ENCODE measurements at places on chromosomes 2 and 18.

DNA sequence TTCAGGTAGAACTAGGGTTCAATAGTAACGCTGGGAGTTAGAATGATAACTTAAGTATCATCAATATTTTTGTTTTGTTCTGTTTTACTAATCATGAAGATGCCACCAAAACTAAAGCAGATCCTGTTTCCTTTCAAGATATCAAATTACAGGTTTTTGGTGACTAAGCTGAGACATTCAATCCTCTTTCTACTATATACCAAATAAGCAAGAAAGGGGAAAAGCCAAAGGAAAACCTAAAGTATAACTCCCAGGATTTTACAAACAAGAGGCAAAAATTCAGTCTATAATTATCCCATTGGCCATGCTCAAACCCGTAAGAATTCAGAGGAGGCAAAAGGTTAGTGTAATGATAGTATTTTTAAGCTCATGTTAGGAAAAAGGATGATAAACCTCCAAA is 175.2 kb upstream of the CCDC150 start:
- DNase-seq: no peak

DNA sequence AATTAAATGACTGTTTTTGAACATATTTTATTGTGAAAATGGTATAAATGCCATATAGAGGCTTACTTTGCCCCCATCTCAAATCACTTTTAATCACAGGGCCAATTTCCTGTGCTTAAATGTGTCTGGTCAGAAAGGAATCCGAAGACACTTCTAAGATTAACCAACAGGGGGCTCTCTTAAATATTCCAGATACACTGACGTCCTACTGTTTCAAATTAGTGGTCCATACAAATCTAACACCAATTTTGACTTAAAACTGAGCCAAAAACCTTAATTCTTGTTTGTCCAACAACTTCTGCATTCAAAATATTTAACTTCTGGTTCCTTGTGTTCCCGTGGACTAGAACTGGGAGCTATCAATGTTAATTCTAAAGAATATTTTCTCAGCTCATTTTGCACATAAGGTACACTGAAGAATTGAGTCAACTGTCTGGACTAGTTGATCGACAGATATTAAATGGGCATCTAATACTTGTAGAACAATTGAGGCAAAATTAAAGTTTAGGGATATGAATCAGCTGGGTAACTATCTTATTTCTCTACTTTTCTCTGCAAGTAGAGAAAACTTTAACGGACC is 557.5 kb downstream of the ARHGAP15 start:
- no peak for DNase-seq

DNA sequence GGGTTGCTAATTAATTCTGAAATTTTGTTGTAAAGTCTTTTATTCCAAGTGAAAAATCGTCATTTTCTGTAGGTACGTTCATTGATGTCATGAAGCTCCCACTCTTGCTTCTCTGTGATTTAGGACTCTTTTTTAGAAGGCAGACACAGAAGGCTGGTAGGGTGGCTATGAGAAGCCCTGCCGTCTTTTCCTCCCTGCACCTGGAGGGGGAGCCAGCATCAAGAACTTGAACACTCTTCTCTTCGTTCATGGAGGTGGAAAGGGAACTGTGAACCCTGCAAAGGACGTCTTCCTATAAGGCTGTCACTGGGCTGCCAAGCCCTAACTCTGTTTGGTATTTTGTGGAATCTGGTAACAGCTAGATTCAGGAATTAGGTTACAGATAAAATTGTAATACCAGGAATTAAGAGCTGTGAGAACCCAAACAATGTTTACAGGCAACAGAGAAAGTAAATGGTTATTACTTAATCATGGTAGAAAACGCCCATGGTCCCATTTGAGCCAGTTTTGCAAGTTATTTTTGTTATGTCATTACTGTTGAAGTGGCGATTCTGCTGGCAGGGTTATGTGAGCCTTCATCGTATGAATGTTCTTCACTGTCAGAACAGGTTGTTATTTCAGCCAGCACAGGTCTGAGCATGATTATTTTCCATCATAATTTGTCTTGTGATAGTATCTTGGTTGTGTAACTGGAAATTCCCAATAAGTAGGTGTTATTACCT is 112.2 kb downstream of the OSBPL6 start:
- DNase-seq: no peak

- no peak for DNase-seq
Measured at GRCh38 chr2:189676471-189676870, 2.0 kb downstream of the ANKAR start.

GRCh38 chr2:79936715-79937114 is 367.8 kb downstream of the LRRTM1 start:
- no peak for DNase-seq

DNA sequence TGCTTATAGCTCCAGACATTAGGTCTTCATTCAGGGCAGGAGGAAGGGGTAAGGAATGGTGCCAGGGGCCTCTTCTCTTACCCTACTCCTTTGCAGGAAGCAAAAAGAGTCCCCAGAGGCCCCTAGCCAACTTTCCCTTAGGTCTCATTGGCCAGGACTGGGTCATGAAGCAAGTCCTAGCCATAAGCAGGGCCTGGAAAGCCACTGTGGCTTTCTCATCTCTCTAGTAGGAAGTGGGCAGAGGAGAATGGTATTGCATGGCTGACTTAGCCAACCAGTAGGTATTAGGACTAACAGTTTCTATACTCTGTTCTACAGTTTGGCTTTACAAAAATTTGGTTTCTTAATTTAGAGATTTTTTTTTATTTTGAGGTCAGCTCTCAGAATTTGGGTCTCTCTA is 4.8 kb downstream of the FAM228A start:
- no peak for DNase-seq

DNA sequence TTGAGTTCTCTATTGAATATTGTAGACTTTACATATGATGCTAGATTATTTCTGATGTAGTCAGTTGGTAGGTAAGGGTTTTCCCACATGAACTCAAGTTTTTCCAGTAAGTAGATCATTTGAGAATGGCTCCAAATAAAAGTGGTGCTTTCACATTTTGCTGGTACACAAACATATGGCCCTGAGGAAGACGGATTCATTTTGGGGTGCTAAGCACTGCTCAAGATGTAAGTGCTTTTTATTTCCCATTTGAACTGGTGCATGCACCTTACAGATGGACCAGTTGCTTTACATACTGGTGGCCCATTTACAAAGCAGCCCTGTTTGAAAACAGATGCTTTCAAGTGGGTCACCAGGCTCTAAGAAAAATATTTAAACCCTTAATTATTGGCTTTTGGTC is 266.7 kb downstream of the MEIS1 start:
- no peak for DNase-seq

GRCh38 chr2:61877571-61878245 is 10.7 kb downstream of the CCT4 start:
- DNase-seq: no peak

DNA sequence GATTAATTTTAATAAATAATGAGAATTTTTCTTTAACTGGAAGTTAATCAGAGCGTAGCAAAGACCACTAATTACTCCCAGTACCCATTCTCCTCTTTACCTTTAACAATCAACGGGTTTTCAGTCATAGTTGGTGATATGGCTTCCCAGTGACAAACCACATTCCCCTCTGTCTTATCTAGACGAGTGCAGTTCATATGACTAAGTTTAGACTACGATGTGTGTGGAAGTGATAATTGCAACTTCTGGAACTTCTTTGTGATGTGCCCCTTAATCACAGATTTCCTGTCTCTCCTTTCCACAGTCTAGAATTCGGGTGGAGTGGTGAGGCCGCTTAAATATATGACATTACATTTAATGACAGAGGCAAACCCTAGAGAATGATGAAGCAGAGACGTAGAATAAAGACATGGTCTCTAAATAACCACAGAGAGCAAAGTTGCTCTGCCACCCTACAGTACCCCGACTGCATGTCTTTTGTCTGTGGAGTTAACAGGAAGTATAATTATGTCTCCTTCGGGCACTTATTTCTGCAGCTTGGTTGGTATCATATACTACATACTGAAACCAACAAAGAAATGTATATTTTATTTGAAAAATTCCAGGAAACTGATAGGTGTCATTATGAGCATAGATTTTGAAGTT is 693.3 kb upstream of the CDH7 start:
- DNase-seq: no peak

DNA sequence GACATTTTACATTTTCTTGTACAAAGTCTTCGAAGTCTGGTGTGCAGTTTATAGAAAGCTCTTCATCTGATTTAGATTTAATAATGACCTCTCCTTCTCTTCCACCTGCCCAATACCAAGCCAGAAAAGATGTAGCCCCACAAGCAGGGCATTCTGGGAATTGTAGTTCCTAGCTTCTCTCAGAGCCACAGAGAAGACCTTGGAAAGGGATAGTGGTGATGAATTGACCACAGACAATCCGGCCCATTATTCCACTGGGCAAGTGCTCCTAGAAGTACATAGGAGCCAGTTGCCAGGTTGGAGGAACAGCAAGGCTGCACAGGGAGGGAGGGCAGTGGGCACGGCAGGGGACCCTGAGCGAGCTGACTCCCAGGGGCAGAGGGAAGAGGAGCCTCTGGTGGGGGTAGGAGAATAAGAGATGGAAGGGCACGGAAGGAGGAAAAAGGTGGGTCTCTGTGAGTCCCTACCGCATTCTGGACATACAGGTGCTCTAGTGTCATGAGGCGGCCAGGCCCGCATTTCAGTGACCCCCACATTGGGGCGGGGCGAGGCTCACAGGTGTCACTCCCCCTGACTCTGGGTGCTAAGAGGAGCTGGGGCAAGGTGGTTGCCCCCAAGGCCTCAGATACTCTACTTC is 152.5 kb upstream of the HAAO start:
- DNase-seq: no peak

DNA sequence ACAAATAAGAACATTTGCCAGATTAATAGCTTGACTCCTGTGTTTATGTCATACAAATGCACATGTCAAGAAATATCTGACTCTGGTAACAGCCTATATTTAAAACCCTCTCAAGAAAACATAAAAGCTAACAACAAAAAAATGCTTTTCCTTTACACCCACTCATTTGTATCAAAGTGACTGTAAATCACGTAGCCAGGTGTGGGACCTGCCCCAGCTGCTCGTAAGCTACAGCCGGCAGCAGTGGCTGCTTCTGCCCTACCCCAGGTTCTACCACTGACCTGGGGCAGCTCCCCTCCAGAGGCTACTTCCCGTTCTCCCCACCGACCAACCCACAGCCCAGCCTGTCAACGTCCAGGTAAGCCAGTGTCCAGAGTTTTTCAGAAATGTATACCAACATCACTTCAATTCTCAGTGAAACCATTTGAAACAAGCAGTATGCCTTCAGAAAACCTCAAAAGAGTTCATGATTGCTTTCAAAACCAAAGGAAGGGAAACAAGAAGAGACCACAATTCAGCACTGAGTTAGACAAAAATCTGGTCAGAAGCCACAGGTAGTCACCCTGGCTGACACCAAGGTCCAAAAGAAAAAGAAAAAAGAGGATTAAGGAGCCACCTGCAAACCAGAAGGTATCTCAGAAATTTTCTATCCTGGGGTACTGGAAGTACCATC is 40.4 kb downstream of the KIDINS220 start:
- no peak for DNase-seq

- no peak for DNase-seq
Measured at GRCh38 chr2:112879491-112880041, 31.4 kb upstream of the IL37 start.

- DNase-seq: no peak
Measured at GRCh38 chr2:199851883-199852282, 891 bp upstream of the FTCDNL1 start.

DNA sequence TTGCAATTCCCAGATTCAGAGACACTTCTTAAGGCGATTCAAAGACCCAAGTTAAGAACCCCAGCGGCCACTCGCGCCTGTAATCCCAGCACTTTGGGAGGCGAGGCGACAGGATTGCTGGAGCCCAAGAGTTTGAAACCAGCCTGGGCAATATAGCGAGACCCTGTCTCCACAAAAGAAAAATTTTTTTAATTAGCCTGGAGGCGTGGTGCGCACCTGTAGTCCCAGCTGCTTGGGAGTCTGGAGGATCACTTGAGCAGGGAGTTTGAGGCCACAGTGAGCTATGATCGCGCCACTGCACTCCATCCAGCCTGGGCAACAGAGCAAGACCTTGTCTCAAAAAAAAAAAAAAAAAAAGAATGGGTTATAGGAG is 585 bp upstream of the ANAPC1 start:
- no peak for DNase-seq

DNA sequence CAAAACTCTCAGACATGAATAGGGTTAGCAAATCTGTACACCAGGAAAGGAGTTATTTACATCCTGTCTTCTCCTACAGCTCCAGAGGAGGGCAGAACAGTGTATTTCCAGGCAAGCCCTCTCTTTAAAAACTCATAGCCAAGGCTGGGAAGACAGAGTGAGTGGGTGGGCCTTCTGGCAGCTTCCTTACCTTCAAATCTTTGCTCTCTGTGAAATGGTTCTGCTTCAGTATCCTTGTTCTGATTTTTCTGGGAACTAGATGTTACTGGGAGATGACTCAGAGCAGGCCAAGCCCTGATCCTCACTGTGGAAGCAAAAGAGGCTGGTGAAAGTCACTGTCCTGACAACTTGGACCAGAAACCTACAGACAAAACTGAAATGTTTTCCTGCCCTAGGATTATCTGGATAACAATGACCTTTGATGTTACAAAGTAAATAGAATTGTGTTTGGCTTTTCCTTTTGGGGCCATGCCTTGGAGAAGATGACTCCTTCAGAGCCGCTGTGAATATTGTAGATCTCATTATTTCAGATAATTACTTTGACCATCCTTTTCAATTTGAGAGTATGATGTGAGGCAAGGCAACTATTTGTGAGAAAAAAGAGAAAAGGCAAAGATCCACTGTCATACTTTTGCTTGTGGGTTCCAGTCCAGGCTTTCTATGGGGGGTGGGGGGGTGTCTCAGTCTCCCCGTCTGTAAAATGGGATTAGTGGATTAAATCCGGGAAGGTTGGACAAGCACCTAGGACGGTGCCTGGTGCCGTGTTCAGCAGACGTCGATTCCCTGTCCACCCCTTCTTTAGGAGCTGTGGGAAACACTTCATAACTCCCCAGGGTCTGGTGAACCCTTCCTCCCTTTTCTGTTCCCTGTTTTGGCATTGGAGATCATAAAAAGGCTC is 644 bp upstream of the QPCT start:
- DNase-seq: no peak

- no peak for DNase-seq
Measured at GRCh38 chr2:233085839-233086150, 25.7 kb downstream of the INPP5D start.

GRCh38 chr2:52107124-52107523 is 1075.2 kb upstream of the NRXN1 start:
- DNase-seq: no peak

- DNase-seq: no peak
Measured at GRCh38 chr18:42537291-42537690, 578.2 kb downstream of the RIT2 start.

- DNase-seq: no peak
Measured at GRCh38 chr2:98467082-98467536, 22.5 kb downstream of the INPP4A start.

GRCh38 chr2:73931531-73932500 is 5.1 kb downstream of the DGUOK start:
- DNase-seq: no peak
